ENCODE measurements at places on chromosomes 12 and 14. TPM values are rescaled to one million over a fixed set of nuclear protein-coding genes. Genes with fewer than 3 reads are reported as not detected.
A peak's percentile ranks its signal among the peaks of the same experiment; 100 is the strongest.

AGAP2 gene
- 0.49 TPM for total RNA-seq

RTL1 gene
- not detected for total RNA-seq

OTUB2 gene
- total RNA-seq = 3.4 TPM

KCNH3 gene
- 0.64 TPM for total RNA-seq

- no peaks in the 10 kb centered on the region for H3K27me3 ChIP-seq
- H3K36me3 ChIP-seq = no peaks in the 10 kb centered on the region
- DNase-seq = peak; percentile 18
- no peak overlapping the region for H3K4me3 ChIP-seq
- H3K4me1 ChIP-seq = no peaks in the 10 kb centered on the region
These were observed 36.8 kb upstream of the G2E3 start for GRCh38 chr14:30521899-30522736.

DNA sequence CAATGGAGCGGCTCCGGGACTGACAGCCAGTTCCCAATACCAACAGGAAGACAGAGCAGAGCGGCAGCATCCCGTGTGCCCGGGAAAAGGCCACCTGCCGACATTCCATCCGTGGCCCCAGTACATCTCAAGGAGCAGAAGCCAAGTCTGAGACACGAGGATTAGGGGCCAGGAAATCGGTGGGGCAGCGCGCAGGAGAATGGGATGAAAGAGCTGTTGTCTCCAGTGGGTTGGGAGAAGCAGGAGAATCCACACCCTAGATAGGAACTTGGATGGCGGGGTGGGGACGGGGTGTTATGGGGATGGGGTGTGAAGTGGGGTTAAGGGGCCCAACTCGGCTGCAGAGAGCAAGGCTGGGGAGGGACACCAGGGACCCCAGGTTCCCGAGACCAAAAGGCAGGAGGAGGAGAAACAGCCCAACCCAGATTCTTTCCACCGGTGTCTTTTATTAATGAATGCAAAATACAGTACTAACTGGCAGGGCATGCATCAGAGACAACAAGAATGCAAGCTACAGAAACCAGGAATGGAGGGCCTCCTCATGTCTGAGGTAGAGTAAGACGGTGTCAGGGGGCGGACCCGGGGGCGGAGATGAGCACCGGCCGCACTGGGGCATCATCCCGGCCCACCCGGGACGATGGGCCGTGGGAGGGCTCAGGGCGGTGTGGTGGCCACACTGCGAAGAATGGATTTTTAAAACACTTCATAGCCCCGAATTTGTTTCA, 50.3 kb downstream of the BEGAIN start:
- H3K27ac ChIP-seq = peak overlapping the region; percentile 44
- no peaks in the 10 kb centered on the region for H3K27me3 ChIP-seq
- no peak for DNase-seq

GRCh38 chr12:24919346-24920001, 29.4 kb downstream of the BCAT1 start:
- no peaks in the 10 kb centered on the region for H3K36me3 ChIP-seq
- H3K27ac ChIP-seq = no peak overlapping the region
- no peaks in the 10 kb centered on the region for H3K4me1 ChIP-seq
- DNase-seq = no peak
- H3K27me3 ChIP-seq = no peaks in the 10 kb centered on the region
